Natural killer cell treated with Interleukin-12 subunit alpha and Interleukin-12 subunit beta and Interleukin-15 and Interleukin-18, amount 100 ng/mL, for 72 hours (primary cell): ENCODE measurements at places on chromosomes 16 and 17.

DNA sequence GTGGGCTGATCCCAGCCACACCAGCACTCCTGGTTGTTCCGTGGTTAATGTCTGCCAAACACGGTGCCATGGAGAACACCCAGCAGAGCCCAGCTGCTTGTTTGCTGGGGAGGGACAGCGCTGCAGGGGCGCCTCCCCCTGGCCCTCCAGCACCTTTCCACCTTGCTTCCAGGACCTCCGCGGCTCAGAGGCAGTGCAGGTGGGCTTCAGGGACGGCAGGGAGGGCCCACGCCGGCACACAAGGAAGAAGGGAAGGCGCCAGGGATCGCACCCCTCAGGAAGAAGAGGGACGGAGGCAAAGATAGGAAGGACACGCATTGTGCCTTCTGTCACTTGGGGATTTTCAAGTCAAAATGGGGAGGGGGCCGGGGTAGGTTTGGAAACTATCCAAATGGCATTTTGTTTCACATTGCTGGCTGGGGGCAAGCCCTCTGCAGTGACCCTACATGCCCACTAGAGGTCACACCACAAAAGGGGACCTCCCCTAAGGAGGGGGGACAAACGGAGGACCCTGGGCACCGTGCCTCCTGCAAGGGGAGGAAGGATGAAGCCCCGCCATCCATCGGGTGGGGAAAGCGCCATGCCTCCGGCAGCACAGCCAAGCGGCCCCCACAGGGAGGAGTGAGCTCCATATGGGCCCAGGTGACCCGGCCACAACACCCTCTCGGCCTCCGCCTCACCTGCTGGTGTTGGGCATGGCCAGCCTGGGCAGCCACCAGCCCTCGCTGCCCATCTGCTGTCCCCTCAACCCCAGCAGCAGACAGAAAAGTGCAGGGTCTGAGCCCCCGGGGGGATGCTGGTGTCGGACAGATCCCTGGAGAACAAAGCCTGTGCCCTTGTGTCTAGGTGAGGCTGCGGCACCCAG, 7.5 kb upstream of the C16orf95 start:
- H3K4me1 ChIP-seq, result no peaks in the 10 kb centered on the region
- H3K27me3 ChIP-seq, result no peaks in the 10 kb centered on the region
- H3K27ac ChIP-seq, result no peak overlapping the region
- H3K36me3 ChIP-seq, result no peaks in the 10 kb centered on the region

DNA sequence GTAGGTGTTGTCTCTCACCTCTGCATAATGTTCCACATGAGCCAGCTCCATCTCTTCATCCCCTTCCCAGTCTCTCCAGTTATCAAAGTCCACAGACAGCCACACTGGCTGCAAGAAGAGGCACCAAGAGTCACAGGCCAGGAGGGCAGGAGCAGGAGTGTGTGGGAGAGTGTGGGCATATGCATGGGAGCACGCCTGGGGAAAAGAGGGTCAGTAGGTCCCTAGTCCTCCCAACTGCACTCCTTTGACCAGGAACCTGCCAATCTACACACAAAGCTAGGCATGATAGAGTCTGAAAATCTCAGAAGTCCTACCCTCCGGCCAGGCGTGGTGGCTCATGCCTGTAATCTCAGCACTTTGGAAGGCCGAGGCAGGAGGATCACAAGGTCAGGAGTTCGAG, 7.3 kb upstream of the AARSD1 start:
- no peak overlapping the region for H3K27ac ChIP-seq
- no peak for DNase-seq
- H3K27me3 ChIP-seq, result no peaks in the 10 kb centered on the region
- H3K4me1 ChIP-seq, result no peaks in the 10 kb centered on the region

- H3K4me3 ChIP-seq, result peak overlapping the region; percentile 86
- no peaks in the 10 kb centered on the region for H3K27me3 ChIP-seq
- H3K27ac ChIP-seq, result peak overlapping the region; percentile 89
- H3K36me3 ChIP-seq, result peaks cover 6% of the 10 kb centered on the region
These were observed 16.7 kb upstream of the BAIAP2 start for GRCh38 chr17:81018044-81018802.

GRCh38 chr17:3826191-3826590, 19.9 kb downstream of the NCBP3 start:
- peaks cover 8% of the 10 kb centered on the region for H3K4me1 ChIP-seq
- DNase-seq, result no peak
- peaks cover 35% of the 10 kb centered on the region for H3K36me3 ChIP-seq
- H3K27me3 ChIP-seq, result no peaks in the 10 kb centered on the region

DNA sequence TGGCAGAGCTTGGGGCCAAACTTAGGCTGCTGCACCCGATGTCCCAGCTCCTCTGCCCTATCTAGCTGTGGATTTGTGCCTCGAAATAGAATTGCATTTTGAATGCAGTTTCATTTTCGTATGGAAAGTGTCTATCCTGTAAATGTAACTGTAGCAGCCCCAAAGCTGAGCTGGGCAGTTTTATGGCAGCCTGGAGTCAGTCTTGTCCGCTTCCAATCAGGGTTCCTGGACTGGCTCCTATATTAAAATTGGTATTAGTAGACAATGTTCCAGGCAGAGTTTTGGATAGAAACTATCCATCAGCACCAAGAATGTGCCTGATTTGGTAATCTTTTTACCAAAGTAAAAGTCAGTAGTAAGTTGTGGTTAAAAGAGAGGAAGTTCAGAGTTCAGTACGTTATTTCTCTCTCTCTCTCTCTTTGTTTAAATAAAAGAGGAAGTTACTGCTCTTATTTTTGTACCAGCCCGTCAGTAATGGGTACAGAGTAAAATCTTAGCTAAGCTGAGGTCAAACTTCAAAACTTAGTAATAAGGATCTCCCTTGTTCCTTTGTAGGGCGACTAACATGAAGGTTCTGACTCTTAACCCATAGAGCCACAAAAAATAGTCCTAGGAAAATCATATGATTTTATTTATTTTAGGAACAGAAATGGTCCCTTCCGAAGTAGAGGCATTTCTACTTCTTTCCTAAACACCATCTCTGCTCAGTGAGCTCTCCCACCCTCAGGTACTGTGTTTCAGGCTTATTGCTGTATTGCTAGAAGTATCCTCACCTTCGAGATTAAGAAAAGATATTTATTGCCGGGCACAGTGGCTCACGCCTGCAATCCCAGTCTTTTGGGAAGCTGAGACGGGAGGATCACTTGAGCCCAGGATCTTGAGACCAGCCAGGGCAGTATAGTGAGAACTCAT, 28.0 kb downstream of the PRKCB start:
- no peaks in the 10 kb centered on the region for H3K27me3 ChIP-seq
- no peak for DNase-seq
- H3K4me3 ChIP-seq, result peak overlapping the region; percentile 90
- peaks cover 6% of the 10 kb centered on the region for H3K36me3 ChIP-seq
- peaks cover 66% of the 10 kb centered on the region for H3K4me1 ChIP-seq

- no peak overlapping the region for H3K4me3 ChIP-seq
- no peak overlapping the region for H3K27ac ChIP-seq
- H3K4me1 ChIP-seq, result peaks cover 5% of the 10 kb centered on the region
These were observed 14.5 kb upstream of the GPRC5C start for GRCh38 chr17:74417178-74418045.

DNA sequence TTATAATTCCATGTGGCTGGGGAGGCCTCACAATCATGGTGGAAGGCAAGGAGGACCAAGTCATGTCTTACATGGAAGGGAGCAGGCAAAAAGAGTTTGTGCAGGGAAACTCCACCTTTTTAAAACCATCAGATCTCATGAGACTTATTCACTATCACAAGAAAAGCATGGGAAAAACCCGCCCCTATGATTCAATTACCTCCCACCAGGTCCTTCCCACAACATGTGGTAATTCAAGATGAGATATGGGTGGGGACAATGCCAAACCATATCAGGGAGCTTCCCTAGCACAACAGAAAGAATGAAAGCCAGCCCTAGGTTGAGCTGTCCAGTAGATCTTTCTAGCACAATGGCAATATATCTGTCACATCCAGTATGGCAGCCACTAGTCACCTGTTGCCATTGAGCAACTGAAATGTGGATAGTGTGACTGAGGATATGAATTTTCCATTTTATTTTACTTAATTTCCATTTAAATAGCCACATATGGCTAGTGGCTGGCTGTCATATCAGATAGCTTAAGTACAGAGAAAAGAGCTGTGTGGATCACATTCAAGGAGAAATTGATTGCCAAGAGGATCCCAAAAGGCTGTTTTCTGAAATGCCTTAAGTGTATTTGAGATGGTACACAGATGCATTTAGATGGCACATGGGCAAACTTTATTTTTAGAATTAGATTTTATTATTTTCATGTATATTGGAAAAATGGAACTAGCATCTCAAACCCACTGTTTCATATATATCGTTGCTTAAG, 273.0 kb downstream of the GRIN2A start:
- no peaks in the 10 kb centered on the region for H3K27me3 ChIP-seq
- no peaks in the 10 kb centered on the region for H3K4me1 ChIP-seq
- no peak overlapping the region for H3K4me3 ChIP-seq
- no peak overlapping the region for H3K27ac ChIP-seq
- DNase-seq, result no peak
- no peaks in the 10 kb centered on the region for H3K36me3 ChIP-seq

- DNase-seq, result no peak
- H3K36me3 ChIP-seq, result no peaks in the 10 kb centered on the region
- no peak overlapping the region for H3K27ac ChIP-seq
- H3K4me1 ChIP-seq, result no peaks in the 10 kb centered on the region
These were observed 57.3 kb downstream of the MAF start for GRCh38 chr16:79543219-79543618.

DNA sequence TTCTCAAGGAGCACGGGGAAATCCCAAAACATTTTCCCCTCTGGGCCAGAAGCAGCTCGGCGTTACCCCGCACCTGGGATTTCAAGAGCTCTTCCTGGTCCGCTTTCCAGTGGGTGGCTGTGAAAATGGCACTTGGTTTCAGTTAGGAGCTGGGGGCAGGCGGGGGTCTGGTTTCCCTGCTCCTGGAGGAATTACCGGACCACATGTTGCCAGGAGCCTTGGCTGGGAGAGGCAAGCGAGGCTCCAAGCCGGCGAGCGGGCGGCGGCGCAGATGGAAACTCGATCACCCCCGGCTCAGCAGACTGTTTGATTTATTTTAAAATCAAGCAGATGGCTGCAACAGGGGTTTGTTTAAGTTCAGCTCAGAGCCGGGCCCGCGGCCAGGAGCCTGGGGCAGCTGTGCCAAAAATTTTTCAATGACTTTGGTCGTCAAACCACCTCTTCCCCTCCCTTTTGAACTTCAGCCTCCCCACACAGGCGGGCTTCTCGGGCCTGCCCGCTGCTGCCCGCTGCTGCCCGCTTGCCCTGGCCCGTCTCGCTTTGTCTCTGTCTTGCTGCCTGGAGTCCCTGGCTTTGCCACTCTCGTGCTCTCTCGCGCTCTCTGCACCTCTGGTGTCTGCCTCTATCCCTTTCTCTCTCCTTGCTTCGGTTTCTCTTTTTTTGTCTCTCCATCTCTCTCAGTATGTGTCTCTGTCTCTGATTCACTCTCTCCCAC, 108.0 kb upstream of the CIBAR2 start:
- H3K4me1 ChIP-seq, result peaks cover 4% of the 10 kb centered on the region
- no peak overlapping the region for H3K27ac ChIP-seq
- H3K4me3 ChIP-seq, result no peak overlapping the region
- no peak for DNase-seq

DNA sequence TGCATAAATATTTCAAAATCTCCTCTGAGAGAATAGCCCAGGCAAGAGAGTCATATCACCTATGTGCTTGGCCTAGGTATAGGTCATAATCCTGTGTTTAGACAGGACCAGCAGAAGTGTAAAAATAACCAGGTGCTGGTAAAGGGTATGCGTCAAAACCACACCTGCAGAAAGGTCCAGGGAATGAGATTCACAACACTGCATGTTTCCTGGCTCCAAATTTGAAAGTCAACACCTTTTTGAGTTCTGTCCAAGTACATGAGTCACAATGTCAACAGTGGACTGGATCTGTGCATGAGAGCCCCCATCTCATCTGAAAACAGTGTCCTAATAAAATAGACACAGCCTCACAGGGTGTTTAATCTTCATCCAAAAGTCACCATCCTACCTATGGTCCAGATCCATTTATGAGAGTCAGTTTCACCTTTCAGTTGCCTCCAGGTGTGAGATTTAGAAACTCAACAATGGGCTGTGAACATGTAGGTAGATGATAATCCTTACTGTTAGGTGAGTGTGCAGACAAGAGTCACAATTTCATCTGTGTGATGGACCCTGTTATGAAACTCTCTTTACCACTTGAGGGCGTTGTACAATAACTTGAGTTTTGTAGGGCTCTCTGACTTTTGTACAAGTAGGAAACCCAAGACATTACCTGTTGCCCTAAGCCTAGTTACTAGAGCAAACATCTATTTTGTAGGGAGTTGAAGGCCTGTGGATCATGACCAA, 2100.7 kb downstream of the TP53TG3F start:
- no peak overlapping the region for H3K27ac ChIP-seq
- H3K4me1 ChIP-seq, result no peaks in the 10 kb centered on the region
- no peaks in the 10 kb centered on the region for H3K27me3 ChIP-seq
- peaks cover 9% of the 10 kb centered on the region for H3K36me3 ChIP-seq
- no peak for DNase-seq
- no peak overlapping the region for H3K4me3 ChIP-seq

- H3K4me1 ChIP-seq, result peaks cover 28% of the 10 kb centered on the region
- peak overlapping the region; percentile 83 for H3K4me3 ChIP-seq
- H3K27ac ChIP-seq, result peak overlapping the region; percentile 76
- no peaks in the 10 kb centered on the region for H3K36me3 ChIP-seq
- H3K27me3 ChIP-seq, result no peaks in the 10 kb centered on the region
- DNase-seq, result no peak
These were observed 21.6 kb upstream of the ADCY7 start for GRCh38 chr16:50244504-50245416.

GRCh38 chr17:79644617-79645016, 33.8 kb upstream of the RBFOX3 start:
- no peaks in the 10 kb centered on the region for H3K4me1 ChIP-seq
- no peaks in the 10 kb centered on the region for H3K36me3 ChIP-seq
- no peak overlapping the region for H3K4me3 ChIP-seq
- DNase-seq, result no peak

GRCh38 chr16:5056352-5056751, 9.4 kb downstream of the C16orf89 start:
- peaks cover 5% of the 10 kb centered on the region for H3K27me3 ChIP-seq
- DNase-seq, result no peak
- H3K27ac ChIP-seq, result no peak overlapping the region
- no peak overlapping the region for H3K4me3 ChIP-seq

- H3K4me1 ChIP-seq, result no peaks in the 10 kb centered on the region
- DNase-seq, result no peak
- no peak overlapping the region for H3K4me3 ChIP-seq
- no peaks in the 10 kb centered on the region for H3K36me3 ChIP-seq
- no peaks in the 10 kb centered on the region for H3K27me3 ChIP-seq
These were observed 5.1 kb upstream of the ITPRIPL2 start for GRCh38 chr16:19108409-19109287.

GRCh38 chr17:37714897-37715296, 30.0 kb downstream of the HNF1B start:
- no peak overlapping the region for H3K27ac ChIP-seq
- no peaks in the 10 kb centered on the region for H3K4me1 ChIP-seq
- H3K4me3 ChIP-seq, result no peak overlapping the region
- H3K27me3 ChIP-seq, result peaks cover 29% of the 10 kb centered on the region
- DNase-seq, result no peak

GRCh38 chr16:48432136-48432535, 46.9 kb upstream of the SIAH1 start:
- DNase-seq, result no peak
- no peaks in the 10 kb centered on the region for H3K36me3 ChIP-seq
- peaks cover 8% of the 10 kb centered on the region for H3K4me1 ChIP-seq
- no peak overlapping the region for H3K27ac ChIP-seq
- H3K27me3 ChIP-seq, result peaks cover 3% of the 10 kb centered on the region
